Activated CD4-positive, alpha-beta memory T cell treated with anti-CD3 and anti-CD28 coated beads for 36 hours (primary cell): ENCODE measurements at places on chromosomes 2 and 18.

DNA sequence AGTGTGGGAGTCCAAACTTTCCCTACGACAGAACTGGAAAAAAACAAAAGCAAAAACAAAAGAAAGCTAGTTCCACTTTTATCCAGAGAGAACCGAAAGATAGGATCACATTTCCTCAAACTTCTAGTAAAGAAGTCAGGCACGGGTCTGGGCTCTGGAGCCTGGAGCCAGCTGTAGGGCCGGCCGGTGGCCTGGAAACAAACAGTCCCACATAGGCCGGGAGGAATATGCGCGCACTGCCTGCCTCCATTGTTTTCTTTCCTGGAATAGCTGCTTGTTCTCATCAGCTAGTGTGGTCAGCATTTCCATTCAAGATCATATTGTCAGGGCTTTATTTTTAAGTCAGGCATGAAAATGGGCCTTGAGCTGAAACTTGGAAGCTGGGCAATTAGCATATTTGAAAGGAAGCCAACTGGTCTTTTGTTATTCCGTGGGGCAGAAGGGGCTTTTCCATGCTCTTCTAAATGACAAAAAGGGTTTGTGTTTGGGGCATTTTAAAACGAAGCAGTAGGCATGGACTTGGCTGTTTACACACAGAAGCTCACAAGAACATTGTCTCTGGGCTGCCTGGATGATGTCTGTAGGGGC, 58.7 kb upstream of the RFX8 start:
- DNase-seq, result no peak

- no peak for DNase-seq
Observed at GRCh38 chr18:31557446-31557845, 34.2 kb upstream of the TTR start.

GRCh38 chr2:83191316-83191715, 1267.8 kb downstream of the SUCLG1 start:
- no peak for DNase-seq

- no peak for DNase-seq
Observed at GRCh38 chr2:146978577-146979555, 866.0 kb upstream of the ACVR2A start.

DNA sequence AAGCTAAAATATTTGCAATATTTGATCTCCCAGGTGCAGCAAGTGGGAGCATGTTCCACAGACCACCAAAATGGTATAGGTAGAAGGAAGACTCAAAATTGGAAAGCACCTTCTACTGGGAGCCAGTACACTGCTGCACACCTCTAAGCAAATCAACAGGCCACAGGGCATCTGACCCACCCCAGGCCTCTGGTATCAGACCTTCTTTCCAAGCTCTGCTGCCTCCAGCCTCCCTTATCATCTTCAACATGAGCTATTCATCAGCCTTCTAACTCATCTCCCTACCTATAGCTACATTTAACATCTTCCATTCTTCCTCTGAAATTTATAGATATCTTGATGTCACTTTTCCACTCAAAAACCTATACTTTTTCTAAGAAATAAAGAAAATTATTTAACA, 294.8 kb downstream of the ZEB2 start:
- DNase-seq, result no peak

- DNase-seq, result no peak
Observed at GRCh38 chr2:239758279-239758877, 266.8 kb downstream of the NDUFA10 start.

DNA sequence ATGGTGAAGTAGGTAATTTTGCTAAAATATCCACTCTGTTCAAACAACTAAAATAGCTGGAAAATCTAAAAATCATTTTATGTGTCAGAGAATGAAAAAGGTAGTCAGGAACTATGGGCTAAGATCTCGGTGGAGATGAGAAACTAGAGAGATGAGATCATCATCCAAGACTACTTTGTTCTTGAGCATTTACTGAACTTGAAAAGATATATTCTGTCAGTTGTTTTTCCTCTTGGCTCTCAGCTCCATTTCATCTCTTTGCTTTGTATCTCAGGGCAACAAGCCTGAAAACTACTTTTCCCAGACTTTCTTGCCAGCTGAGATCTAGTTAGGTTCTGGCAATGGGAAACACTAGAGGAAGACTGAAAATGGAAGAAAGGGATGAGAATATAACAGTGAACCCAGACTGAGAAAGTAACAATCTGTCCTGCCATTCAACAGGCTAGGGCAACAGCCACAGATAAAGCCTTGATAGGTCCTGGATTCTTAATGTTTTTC, 346.2 kb upstream of the MEX3C start:
- no peak for DNase-seq

DNA sequence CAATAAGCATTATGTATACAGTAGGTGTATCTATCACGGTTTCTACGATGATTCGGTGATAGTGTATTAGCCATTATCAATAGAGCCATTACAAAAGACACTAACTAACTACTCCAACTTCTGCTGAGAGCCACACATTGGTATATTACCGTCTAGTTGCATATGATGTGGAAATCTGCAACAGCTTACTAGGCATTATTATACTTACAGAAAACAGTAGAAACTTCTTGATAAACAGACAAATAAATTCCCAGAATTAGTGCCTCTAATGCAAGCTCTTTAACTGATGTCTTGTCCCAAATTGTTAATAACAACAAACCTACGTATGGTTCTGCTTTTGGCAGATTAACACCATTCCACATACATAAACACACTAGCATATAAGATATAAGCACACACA, 1923.0 kb upstream of the PIK3C3 start:
- no peak for DNase-seq

- DNase-seq, result peak; percentile 55
Observed at GRCh38 chr2:38214209-38214717, 138.3 kb upstream of the CYP1B1 start.

DNA sequence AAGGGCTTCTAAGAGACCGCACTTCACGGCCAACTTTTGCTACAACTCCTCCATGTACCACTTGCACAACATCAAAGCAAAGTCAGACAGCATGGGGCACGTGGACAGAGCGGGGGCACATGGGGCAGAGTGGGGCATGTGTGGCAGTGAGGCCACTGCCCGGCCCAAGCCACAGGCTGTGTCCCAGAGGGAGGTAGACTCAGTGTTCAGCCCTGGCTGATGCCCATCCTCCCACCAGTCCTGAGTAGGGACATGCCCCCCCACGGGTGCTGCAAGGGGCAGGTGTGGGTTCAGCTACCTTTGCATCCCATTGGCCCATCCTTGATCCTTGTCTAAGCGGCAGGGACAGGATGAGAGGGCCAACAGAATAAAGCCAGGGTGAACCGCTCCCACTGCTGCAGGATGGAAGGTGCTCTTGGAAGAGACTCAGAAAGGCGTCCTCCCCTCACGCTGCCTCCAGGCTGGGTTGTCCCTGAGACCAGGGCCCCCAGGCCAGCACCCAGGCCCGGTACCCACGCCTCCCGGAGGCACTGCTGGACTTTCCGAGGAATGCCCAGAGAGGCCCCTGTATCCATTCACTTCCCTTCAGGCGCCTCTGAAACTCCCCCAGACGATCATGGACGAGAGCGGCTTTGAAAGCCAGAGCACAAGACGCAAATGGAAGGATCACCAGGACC, 218.2 kb downstream of the NDUFA10 start:
- no peak for DNase-seq

DNA sequence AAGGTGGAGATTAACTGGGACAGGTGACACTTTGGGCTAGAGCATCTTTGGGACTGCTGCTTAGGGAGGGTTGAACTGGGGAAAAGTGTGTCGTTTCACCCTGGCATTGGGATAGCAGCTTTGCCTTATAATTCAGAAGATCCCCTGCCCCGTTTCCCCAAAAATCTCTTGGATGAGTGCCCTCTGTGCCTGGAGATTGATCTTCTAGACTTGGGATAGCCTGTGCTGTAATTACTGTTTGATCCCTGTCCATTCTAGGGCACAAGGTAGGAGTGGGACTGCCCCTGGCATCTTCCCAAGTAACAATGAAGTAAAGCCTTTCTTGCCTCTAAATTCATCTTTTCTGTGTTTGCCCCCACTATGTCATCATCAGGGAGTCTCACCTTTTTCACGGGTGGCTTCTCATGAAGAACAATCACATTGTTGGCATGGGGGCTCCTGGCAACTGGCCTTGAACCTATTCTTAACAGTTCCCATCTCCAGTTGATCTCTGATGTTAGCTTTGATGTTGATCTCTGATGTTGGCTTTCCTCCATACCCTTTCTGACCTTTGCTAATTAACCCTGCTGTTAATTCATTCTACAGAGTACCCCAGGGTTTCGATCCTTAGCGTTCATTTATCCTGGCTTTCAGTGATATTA, 21.6 kb downstream of the MTHFD2 start:
- no peak for DNase-seq

- DNase-seq, result no peak
Observed at GRCh38 chr18:74963820-74964446, 245.0 kb downstream of the PTGR3 start.

- peak; percentile 88 for DNase-seq
Observed at GRCh38 chr2:25276569-25277465, 64.9 kb downstream of the DNMT3A start.

DNA sequence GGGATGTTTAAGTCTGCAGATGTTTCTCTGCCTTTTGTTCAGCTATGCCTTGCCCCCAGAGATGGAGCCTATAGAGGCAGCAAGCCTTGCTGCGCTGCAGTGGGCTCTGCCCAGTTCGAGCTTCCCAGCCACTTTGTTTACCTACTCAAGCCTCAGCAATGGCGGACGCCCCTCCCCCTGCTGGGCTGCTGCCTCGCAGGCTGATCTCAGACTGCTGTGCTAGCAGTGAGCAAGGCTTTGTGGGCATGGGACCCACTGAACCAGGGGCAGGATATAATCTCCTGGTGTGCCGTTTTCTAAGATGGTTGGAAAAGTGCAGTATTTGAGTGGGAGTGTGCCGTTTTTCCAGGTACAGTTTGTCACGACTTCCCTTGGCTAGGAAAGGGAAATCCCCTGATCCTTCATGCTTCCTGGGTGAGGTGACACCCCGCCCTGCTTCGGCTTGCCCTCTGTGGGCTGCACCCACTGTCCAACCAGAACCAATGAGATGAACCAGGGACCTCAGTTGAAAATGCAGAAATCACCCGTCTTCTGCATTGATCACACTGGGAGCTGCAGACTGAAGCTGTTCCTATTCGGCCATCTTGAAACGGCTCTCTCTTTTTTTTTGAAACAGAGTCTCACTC, 27.6 kb upstream of the ADAM23 start:
- DNase-seq, result no peak

DNA sequence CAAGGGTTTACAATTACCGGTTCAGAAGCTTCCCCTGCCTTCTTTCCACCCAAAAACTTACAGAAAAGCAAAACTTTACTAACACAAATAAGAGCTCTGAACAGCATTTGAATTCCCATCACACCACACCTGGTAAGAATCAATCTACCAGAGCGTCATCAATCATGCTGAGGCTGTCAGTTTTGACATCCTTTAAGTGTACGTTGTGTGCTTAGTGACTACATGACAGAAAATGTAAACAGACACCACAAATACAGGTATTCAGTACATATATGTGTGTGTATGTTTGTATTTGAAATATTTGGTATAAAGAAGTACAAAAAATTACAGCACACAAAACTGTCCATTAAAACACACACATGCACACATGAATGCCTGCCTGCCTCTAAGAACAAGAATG, 523.5 kb downstream of the TMEM182 start:
- no peak for DNase-seq

GRCh38 chr2:211652327-211652726, 886.3 kb downstream of the ERBB4 start:
- no peak for DNase-seq

- no peak for DNase-seq
Observed at GRCh38 chr2:181844551-181845290, 46.8 kb upstream of the ITPRID2 start.

- DNase-seq, result no peak
Observed at GRCh38 chr2:166957686-166958085, 69.4 kb downstream of the XIRP2 start.

- no peak for DNase-seq
Observed at GRCh38 chr2:216379977-216380376, 7.7 kb upstream of the MARCHF4 start.

GRCh38 chr2:25797620-25798488, 80.4 kb downstream of the ASXL2 start:
- DNase-seq, result peak; percentile 27

DNA sequence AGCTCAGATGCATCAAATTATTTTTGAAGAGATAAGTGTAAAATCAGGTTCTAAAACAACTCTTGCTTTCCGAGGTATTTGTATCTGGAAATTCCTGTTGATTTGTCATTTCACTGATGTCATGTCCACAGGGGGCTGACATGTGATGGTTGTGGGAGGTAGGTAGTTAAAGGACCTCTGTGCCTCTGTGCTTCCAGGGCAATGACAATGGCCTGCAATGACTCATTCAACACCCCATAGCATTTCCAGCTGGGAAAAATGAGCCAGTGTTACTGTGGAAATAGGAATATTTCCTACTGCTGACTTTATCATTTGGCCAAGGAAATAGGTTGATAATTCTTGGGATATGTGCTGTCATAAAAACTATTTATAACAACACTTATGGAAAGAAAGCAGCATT, 86.2 kb upstream of the CCDC195 start:
- no peak for DNase-seq

GRCh38 chr2:12856934-12857601, 140.3 kb downstream of the TRIB2 start:
- DNase-seq, result peak; percentile 36

- DNase-seq, result no peak
Observed at GRCh38 chr2:156279446-156280150, 52.9 kb downstream of the NR4A2 start.
